ENCODE measurements at places on chromosomes 3 and 15.
A peak's percentile ranks its signal among the peaks of the same experiment; 100 is the strongest.

DNA sequence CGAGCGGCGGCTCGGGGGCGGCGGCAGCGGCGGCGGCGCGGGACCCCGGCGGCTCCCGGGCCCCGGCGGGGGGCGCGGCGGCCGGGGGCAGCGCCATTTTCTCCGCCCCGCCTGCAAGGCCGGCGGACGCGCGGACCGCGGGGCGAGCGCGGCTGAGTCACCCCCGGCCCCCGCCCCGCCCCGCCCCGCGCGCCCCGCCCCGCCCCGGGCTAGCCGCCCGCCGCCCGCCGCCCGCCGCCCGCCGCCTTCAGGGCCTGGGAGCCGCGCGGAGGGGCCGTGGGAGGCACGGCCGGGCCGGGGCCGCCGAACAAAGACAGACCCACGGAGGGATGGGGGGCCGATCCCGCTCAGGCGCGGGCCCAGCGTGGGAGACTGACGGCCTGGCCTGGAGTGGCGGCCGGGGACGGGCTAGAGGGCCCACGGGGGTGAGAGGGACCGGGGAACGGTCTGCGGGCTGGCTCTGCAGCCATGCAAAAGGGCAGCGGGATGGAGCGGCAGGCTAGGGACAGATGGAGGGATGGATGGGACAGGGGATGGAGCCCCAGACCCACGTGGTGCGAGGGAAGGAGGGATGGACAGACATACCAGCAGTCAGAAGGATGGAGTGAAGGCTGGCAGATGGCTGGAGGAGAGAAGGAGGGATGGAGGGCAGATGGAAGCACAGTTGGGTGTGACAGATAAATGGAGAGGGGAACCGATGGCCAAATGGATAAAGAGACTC lies at the start of gene EIF4E3:
Gene EIF4E3 (minus strand): TSS at position 132 of the 721 bp plus-strand sequence. CDS start 35 bp downstream, at position 97.
- peak; percentile 35 for DNase-seq

GRCh38 chr15:79025201-79025600 lies 65.4 kb downstream of the RASGRF1 start:
- DNase-seq, result no peak

DNA sequence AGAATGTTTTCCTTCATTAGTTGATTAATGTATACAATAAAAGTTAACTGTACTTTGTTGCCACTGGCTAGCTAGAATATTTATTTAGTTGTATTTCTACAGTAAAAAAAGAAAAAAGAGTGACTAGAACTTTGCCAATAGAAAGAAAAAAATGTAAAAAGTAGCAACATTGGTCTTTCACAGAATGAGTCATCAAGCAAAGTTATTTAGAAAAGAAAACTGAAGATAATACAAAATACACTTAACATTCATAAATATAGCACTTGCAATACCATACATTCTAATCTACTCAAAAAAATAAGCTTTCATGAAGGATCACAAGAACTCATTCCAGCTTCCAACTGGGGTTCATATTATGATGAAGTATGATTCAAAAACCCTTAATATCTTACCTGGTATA lies 83.4 kb downstream of the AQR start:
- DNase-seq, result no peak

DNA sequence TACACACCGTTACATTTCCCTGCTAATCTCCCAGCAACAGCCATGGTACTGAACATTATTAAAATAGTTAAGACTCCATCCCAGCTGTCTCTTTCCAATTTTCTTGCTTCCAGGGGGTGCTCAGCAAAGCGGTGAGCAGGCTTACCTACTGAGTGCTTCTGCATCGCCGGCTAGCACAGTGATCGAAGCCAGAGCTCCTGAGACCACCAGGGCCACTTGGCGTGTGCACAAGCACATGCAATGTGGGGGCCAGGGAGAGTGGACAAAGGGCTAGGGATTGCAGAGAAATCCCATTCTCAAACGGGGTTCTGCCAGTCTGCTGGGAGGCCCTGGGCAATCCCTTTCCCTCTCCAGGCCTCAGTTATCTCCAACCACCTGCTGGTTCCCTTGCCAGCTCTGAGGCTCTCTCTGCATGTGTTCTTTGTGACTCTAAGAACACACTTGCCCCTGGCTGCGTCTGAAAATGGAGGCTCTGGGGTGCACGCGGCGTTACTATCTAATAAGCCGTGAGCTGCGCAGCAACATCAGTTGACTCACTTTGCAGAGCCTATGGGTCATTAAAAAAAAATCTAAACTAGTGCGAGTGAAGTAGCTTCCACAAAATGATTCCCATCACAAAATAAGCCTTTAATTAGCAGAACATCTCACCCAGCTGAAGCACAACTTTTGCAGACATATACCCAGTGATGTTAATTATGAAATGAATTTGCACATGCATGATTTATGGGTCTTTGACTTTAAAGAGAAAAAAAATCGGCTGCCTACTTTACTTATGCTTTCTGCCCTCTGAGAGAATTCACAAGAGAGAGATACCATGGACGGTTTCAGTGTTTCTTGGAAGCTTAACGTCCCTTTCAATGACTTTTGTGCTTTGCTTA lies 271.5 kb downstream of the TLE3 start:
- no peak for DNase-seq

DNA sequence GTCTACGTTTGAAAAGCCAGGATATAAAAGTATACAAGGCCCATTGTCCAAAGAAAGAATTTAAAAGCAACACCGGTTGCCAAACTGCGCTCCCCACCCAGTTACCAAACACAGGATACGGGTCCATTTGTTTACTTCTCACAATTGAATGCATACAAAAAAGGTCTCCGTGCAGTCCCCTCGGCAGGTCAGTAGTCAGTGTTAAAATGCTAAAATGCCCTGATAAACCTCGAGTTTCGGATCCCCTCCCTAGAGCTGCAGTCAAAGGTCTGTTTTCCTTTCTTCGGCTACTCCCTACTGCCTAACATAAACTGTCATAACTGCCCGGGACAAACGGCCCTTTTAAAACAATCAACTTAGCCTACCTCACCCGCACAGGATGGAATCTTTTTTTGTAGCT lies 534.6 kb downstream of the FOXP1 start:
- DNase-seq, result no peak

GRCh38 chr3:119831022-119831421 lies 49.1 kb downstream of the NR1I2 start:
- DNase-seq, result no peak

DNA sequence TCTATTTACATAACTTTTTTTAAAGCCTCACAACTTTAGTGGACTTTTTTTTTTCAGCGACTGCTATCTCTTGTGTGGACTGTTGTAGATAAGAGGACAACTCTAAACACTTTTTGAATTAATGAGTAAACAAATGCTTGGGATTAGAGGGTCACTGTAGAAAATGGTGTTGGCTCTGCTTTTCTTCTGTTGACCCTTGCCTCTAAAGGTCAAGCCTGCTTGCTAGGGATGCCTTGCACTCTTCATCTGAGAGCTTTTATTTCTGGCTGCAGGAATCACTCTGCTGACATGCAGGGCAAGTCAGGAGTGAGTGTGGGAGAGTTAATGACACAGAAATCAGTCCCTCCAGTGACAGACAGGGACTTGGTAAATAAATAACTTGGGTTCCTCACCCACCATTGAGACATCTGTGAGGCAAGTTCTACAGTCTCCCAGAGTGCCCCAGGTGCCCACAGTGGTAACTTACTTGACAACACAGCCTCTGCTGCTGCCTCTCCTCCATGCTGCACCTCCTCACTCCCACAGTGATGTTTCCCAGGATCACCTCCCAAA lies 390.1 kb downstream of the IL20RB start:
- no peak for DNase-seq

DNA sequence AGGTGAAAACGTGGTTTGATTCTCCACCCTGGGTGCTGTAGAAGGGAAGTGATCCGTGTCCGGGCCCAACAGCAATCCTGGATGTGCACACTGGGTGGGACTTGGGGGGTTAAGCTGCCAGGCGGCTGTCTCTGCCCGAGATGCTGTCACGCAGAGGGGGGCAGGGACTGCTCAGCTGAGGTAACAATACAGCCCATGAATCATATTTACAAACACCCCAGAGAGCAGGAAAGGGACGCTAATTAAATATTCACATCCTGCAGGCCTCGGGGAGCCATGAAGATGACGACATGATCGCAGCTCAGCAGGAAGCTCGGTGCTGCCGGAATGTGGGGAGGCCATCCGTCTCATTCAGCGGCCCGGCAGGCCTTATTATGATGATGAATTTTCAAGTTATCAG lies 17.9 kb upstream of the CRABP1 start:
- DNase-seq, result no peak

DNA sequence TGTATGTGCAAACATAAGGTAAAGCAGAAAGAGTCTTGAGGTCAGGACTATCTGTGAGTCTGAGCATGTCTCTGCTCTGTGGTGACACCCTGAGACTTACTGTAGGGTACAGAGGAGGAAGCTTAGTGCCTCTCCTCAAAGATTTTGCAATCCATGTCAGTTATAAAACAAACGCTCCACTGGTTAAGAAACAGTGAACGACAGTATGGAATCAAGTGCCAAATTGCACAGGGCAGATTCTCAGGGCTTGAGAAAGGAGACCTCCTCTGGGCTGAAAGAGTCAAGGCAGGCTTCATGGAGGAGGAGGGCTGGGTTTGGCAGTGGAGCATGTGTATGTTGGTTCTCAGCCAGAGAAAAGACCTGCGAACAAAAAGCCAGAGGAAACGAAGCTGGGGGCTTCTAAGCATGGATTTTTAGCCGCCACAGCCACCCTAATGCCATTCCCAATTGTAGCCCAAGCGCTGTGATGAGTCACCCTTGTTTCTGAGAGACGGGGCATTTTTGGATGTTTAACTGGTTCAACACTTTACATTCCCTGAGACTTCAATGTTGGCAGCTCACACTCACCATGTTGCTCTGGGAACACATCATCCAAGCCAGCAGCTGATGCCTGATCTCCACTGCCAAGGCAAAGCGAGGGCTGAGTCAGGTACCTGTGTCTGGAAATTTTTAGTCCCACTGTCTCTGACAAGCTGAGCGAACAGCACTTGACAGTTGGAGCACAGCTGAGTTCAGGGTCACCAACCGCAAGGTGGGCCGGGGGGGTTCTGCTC lies 3.4 kb upstream of the DGKG start:
- peak; percentile 50 for DNase-seq

- DNase-seq, result no peak
Observed at GRCh38 chr3:114878114-114878839, 268.8 kb downstream of the ZBTB20 start.

GRCh38 chr15:90478846-90479481 lies 50.8 kb upstream of the CRTC3 start:
- DNase-seq, result no peak

GRCh38 chr3:102916532-102916931 lies 481.7 kb downstream of the ZPLD1 start:
- DNase-seq, result no peak

DNA sequence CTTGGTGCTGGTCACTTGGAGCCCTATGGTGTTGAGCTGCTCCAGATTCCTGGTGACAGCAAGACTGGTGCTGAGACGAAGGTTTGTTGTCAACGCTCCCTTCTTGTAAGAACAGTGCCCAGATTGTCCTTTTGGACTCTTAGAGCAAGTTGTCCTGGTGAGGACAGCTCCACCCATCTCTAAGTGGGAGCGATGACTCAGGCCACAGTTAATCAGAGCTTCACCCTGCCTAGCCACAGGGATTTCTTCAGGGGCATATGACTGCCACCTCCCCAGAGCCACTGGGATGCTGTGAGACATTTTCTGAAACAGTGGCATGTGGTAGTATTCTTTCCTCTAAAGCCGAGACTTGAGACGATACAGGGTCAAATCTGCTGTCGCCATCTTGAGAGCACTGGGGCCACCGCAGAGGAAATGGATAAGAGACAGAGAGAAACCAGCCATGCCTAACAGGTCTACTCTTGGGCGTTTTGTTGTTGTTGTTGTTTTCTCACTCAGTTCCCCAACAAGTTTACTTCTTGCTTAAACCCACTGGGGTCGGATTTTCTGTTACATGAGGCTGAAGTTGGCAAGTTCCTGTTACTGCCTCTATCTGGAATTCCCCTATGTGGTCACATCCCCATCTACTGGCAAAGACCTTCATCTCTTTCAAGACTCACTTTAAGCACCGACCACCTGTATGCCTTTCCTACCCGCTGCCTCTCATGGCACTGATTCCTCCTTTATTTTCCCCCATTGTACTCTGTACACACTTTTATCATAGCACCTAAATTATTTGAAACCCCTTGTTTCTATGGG lies 16.0 kb upstream of the PCOLCE2 start:
- DNase-seq, result peak; percentile 66

- DNase-seq, result peak; percentile 12
Observed at GRCh38 chr15:29270169-29270955, 740 bp upstream of the NSMCE3 start.

GRCh38 chr3:29317659-29318173 lies 36.8 kb downstream of the RBMS3 start:
- no peak for DNase-seq

DNA sequence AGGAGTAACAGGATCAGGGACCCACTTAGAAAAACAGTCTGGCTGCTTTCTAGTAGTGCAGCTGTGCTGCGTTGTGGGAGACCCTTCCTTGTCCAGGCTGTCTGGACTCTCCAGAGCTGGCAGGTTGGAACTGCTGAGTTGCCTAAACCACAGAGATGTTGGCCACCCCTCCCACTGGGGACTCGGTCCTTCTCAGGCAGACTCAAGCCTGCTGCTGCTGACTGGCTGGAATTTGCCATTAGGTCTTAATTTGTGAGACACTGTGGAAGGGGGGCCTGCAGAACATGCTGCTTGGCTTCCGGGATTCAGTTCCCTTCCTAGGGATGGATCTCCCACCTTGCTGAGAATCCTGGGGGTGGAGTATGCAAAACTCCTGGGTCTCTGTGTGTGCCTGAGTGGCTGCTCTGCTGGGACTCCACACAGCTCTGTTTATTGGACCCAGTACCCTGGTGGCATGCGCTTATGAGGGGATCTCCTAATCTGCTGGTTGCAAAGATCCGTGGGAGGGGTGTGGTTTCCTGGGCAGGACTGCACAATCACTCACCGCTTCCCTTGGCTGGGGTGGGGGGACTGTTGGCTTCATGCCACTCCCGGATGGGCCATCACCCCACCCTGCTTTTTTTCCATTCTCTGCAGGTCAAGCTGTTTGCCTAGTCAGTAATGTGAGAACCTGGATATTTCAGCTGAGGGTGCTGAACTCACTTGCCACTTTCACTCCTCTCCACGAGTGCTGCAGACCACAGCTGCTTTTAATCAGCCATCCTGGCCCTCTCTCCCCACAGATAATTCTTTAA lies 150.5 kb downstream of the CFAP20DC start:
- peak; percentile 52 for DNase-seq

- DNase-seq, result peak; percentile 29
Observed at GRCh38 chr3:186614597-186615483, 2.0 kb downstream of the AHSG start.

- no peak for DNase-seq
Observed at GRCh38 chr3:79047581-79047980, 720.2 kb downstream of the ROBO1 start.

DNA sequence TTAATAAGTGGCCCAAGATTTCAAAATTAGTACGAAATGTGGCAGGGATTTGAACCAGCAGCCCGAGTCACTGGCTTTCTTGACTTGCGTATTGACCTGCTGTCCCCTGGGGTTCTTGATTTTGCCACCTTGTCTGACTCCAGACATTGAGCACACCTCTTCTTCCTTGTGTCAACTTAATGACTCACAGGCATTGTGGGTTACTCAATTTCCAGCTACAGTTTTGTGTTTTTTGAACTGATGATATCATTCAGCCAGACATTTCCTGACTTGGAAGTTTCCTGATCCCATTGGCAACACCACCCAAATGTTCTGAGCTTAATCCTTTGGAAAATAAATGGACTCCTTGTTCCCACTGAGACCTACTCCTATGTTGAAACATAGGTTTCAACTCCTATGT lies 64.2 kb downstream of the MOBP start:
- no peak for DNase-seq

GRCh38 chr3:24048843-24049242 lies 103.8 kb downstream of the NR1D2 start:
- DNase-seq, result no peak

All from inflammatory macrophage treated with lipopolysaccharide for 1 hour (primary cell).